CMK (cell line): ENCODE measurements at places on chromosomes 5 and 9.

GRCh38 chr5:155064580-155064979 is 51.0 kb downstream of the KIF4B start:
- no peak for DNase-seq

- DNase-seq = no peak
Observed at GRCh38 chr9:16058131-16058549, 505.3 kb downstream of the CCDC171 start.

- no peak for DNase-seq
Observed at GRCh38 chr5:136166909-136167308, 26.1 kb downstream of the SMIM32 start.

GRCh38 chr5:19928562-19929421 is 59.2 kb downstream of the CDH18 start:
- DNase-seq = no peak

GRCh38 chr5:64822320-64822719 is 53.6 kb downstream of the CWC27 start:
- no peak for DNase-seq

DNA sequence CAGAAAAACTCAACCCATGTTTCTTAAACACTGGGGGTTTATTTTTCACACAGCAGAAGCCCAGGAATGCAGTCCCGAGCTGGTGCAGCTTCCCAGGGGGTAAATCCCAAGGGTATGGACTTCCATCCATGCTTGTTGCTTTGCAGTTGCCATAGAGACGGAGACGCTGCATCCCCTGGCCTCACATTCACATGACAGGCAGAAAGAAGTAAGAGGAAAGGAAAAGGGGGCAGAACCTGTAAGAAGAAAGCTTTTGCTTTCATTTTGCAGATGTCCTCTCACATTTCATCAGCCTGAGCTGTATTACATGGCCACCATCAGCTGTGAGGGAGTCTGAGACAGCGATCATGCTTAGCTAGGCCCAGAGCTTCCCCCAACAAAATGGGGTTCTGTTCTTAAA is 321.0 kb downstream of the AGTPBP1 start:
- DNase-seq = no peak

DNA sequence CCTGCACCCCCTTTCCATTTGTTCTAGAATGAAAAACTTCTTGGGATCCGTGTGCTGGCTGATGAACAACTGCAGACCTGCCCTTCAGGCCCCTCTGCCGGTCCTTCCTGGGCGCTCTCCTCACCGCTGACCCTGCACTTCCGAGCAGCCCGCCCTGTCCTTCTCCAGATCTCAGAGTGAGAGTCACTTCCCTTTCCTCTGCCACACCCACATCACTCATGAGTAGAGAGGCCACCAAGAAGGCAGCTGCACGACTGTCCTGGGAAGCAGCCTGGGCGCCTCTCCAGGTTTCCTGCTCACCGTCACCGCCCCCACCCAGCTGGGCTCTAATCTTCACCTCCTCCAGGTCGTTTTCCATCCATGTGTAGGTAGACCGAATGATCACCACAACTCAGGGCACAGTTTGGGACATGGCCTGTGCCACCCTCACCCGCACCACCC is 35.0 kb upstream of the NSMF start:
- peak; percentile 55 for DNase-seq

DNA sequence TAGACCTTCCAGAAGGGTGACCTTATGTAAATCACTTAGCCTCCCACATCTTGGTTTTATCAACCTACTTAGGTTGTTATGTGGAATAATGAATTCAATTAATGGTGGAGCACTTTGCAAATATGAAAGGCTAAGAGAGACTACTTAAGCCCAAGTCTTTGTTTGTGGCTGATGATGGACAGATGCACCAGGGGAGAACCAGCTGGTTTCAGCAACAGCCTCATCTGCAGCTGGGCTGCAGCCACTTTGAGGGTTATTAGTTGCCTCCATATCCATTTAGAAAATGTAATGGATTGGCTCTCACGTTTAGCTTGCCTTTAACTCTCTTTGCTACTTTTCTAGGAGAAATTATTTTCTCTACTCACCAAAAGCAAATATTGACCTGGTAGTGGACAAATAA is 146.6 kb downstream of the ESM1 start:
- DNase-seq = no peak

DNA sequence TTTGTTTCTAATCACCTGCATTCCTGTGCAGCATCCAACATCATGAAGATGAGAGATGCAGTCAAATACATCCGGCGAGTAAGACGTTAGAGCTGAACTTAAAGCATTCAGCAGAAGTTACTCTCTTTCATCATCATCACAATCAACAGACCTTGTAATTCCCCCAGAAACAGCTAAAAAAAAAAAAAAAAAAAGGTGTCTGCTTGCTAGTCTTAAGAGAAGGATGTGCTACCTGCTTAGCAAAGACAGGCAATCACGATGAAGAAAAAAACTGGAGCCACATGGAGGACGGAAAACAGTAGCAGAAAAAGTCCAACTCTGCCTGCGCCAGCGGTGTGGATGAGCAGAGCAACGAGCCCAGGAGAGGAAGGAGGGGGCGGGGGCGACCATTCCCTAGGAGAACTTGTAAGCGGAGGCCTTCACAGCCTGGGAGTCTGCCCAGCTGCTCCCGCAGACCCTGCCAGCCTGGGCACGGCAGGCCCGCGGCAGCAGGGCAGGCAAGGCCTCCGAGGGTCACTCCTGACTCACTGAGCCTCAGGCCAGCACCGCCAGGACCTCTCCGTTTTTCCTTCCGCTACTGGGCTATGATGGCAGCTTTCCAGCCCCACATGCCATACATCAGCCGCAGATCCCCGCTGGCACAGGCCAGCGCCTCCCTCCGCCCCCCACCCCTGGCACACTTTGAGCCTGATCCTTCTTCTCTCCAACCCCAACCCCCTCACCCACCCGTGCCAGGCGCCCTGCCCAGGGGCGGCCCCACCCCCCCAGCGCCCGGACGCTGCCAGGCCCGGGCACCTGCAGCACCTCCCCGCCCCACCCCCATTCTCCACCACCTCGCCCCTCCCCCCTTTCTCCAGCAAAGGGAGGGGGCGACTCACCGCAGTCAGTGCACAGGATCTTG is 1.4 kb downstream of the NRG2 start:
- no peak for DNase-seq

DNA sequence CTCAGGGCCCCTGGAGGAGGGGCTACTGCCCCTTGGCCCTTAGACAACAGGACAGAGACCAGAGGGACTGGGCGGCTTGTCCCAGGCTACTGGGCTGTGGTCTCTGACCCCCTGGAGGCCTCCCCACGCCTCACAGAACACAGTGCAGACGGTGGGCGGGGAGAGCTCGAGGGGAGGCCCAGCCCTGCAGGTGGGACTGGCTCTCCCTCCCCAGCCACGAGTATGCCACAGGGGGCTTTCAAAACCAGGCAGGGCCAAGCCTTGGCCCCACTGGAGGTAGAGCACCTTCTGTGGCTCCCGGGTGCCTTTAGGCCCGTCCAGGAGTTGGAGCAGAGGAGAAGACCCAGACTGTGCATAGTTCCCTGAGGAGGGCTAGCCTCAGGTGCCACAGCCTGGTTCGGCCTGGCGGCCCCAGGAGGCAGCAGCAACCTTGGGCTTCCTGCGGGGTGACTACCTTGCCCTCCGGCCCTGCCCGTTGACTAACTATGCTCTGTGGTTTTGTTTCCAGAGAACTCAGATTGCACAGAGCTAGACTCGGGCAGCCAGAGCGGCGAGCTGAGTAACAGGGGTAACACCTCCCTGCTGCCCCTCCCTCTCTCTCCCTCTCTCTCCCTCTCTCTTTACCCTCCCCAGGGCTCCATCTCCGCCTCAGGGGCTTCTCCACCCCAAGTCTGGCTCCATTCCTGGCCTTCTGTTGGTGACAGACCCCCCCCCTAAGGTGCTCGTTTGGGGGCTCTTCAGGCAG is 15.5 kb downstream of the CARD19 start:
- no peak for DNase-seq

DNA sequence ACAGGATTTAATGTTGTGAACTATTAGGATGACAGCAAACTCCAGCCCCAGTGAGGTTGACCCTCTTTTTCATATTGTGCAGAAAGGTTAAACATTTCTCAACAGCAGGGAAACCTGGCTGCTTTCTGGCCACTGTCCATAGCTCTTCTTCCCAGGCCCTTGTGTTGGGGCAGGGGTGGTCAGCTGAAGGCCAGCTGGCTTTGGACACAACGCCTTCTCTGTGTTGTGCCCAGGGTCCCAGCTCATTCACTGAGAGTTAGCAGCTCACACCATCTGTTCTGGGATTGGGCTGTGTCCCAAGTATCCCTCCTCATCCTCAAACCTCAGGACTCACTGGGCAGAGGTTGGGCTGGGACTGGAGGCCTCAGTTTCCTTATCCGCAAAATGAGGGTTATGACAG is 1.3 kb downstream of the FGD3 start:
- no peak for DNase-seq

DNA sequence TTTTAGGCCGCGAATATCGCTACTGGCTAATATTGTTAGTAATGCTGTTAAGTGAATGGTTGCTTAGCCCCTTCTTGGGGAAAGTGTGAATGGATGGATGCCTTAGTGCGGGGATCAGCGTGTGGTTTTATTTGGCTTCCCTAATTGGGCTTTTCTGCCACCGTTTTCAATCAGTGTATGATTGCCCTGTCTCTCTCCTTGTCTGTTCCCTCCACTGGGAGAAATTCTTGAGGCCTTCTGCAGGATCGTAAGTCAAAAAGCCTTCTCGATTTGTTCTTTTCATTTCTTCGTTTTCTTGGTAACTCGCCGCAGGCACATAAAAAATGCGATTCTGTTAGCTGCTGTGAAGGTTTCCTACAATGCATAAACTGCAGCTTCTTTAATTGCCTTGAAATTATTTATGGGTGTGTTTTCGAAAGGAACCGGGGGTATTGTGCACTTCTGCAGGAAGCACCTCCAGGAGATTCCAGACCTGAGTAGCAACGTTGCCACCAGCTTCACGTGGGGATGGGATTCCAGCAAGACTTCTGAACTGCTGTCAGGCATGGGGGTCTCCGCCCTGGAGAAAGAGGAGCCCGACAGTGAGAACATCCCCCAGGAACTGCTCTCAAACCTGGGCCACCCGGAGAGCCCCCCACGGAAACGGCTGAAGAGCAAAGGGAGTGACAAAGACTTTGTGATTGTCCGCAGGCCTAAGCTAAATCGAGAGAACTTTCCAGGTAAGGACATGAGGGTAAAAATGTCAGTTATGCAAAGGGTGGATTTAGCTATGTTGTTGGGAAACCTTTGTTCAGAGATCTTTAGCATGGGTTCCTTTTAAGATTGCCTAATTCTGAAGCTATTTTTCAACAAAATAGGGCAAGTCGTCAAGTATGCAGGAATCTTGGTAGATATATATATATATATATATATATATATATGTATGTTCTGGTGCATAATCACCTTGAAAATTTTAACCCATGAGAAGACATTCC is 700 bp downstream of the SKP2 start:
- DNase-seq = no peak

DNA sequence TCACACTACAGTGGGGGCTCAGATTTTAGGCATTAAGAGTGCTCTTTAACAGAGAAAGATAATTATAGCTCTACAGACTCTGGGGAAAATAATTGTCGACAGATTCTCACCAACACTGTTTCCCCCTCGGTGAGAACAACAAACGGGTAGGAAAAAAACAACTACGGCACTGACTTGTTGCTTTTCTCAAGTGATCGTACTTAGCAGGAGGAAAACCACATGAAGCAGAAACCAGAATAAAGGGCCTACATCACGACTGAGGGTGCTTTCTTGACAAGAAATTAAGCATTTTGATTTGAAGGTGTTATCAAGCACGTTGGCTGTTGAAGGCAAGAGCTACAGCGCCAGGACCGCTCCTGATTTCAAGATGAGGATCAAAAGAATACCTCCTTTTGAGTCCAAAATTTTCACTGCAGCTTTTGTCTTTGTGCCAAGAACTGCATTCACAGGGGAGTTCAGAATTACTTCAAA is 27.2 kb upstream of the CER1 start:
- no peak for DNase-seq
